ENCODE measurements at places on chromosomes 6 and 20.

- DNase-seq = no peak
Observed at GRCh38 chr6:107787589-107787960, 36.5 kb downstream of the SCML4 start.

DNA sequence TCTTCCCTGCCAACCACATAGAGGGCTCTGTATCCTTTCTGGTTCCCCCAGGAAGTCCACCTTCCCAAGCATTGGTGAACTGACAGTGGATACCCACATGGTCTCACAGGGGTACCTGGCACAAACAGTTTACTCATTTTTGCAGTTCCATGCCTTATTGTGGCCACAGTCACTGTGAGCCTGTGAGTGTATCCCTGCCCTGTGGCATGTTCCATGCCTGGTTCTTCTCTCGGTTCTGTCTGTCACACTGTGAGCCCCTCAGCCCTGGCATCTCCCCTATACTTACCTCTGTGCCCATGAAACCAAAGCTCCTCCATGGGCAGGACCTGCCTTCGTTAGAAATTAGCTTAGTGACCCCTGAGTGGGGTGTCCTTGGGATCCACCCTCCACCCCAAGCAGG, 107.8 kb downstream of the TOX2 start:
- no peak for DNase-seq

- no peak for DNase-seq
Observed at GRCh38 chr6:7249946-7250643, 62.9 kb downstream of the SSR1 start.

DNA sequence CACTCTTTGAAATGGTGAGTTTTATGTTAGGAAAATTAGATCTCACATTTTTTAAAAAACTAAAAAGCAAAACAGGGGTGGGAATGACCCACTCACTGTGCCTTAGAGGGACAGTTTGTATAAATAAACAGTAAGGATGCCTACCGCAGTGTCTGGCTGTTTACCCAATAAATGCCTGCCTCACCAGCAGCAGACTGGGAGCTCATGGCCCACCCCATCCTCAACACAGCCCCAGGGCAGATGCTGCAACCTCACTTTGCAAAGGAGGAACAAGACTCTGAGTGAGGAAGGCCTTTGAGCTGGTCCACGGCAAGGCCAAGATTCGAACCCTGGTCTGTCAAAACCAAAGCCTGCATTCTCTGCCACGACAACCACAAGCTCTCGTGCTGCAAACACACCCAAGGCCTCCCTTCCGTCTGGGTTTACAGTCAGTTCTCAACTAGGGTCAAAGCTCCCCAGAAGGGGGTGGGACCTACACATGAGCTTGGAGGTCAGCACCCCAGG, 77.8 kb downstream of the BMP7 start:
- DNase-seq = no peak

GRCh38 chr20:13006825-13007224, 1.9 kb upstream of the SPTLC3 start:
- DNase-seq = no peak

DNA sequence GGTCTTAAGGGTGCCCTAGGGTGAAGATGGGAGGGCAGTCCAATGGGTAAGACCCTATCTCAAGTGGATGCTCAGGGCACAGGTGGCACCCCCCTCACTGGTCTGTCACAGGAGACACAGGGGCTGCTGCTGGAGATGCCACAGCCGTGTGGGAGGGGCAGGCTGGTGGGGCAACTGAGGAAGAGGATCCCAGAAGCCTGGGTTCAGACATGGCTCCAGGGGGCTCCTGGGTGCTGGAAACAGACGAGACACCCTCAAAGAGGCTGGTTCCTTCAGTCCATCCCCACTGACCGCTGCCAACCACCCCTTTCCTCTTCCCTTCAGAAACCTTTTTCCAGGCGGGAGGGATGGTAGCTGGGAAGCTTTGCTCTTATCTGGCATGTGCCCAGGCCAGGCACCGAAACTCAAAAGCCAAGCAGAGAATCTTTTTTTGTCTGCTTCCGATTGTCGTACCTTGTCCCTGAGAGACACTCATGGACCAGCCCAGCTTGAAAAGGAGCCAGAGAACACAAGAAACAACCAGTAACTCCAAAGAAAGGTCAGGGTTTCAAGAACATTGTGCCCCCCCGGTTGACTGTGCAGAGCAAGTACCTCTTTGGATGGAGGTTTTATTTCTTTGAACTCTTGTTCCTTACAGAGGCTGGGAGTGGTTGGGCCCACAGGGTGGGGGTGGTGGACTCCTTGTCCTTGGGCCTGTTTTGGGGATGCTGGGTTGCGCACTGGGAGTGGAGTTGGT, 28.5 kb upstream of the EMILIN3 start:
- no peak for DNase-seq

GRCh38 chr20:2292416-2293110, 3.2 kb upstream of the TGM3 start:
- no peak for DNase-seq

GRCh38 chr6:147177286-147177685, 26.9 kb upstream of the STXBP5 start:
- no peak for DNase-seq

Data from NCI-H774 (cell line).